K562 (cell line): ENCODE measurements at places on chromosomes 2 and 18. TPM values are rescaled to one million over a fixed set of nuclear protein-coding genes. Genes with fewer than 3 reads are reported as not detected.

GRCh38 chr2:203585516-203585915 is 50.4 kb upstream of the RAPH1 start:
- H3K36me3 ChIP-seq: no peaks in the 10 kb centered on the region
- no peak overlapping the region for H3K4me3 ChIP-seq
- no peak overlapping the region for H3K27ac ChIP-seq

DNA sequence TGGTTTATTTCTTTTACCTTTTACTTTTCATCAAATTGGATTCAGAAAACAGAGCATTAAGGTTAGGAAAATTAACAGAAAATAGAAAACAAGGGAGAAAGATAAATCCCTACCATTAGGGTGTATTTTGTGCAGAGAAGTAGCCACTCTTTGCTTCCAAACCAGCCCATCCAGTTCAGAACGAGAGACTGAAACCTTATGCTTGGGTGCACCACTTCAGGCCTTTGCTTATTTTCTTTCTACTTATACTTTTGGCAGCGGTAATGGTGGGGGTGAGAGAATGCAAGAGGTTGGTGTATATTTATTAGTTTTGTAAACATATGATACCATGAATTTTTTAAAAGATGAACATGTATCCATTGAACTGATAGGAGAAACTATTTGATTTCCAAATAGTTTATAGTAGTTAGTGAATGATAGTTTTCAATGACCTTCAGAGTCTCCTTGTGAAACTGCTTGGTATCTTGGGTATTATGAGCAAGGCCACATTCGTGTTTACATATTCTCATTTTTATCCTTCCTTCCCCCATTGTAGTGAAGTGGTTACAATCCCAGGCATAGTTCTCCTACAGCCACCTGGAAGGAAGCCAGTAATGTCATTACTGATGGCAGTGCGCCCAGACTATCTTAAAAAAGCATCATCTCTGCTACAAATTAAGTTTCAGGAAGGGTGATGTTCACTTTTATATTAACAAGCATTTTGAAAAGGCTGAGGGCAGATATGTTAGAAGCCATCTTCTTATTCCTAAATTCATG is 60.8 kb downstream of the MFSD6 start:
- no peaks in the 10 kb centered on the region for H3K36me3 ChIP-seq
- H3K4me1 ChIP-seq: peaks cover 16% of the 10 kb centered on the region
- peak; percentile 86 for DNase-seq
- H3K4me3 ChIP-seq: no peak overlapping the region

DNA sequence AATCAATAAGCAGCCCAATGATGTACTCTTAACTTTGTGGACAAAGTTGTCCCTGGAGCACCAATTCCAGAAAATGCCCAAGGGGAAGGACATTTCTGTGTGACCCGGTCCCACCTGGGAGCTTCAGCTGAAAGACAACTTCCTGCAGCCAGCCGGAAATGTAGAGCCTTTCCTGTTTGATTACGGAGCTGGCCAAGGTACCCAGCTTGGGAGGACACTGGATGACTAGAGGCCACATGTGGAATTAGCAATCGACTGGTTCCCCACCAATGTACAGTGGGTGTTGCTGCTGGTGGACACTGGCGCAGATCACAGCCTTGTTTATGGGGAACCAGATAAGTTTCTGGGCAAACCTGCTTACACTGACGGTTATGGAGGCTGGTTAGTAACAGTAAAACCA is 53.0 kb upstream of the ZC3H15 start:
- no peak for DNase-seq
- no peaks in the 10 kb centered on the region for H3K4me1 ChIP-seq
- H3K27me3 ChIP-seq: no peaks in the 10 kb centered on the region; the same call in 2 of the 3 replicates

DNA sequence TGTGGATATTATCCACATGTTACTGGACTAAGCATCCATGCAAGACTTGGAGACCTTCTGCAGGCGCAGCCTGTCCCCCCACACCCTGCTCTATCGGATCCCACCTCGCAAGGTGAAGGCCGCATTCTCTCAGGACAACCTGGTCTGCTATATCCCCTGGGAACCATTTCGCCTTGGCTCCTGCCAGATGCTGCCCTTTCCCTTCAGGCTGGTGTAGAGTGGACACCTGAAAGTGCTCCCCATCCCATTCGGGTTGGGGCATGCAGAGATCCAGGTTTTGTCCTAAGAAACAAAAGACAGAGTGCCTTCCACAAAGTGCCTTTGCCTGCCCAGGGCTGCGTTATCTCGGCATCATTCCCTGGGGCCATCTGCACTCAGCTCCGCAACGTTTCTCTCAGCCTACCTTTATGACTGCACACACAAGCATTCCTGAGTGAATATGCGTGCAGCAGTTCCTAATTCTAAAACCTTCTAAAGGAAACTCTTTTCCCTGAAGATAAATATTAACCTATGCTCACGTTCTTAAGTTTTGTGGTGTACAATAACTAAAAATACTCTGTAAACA is 20.5 kb downstream of the FHL2 start:
- H3K27ac ChIP-seq: no peak overlapping the region
- H3K4me3 ChIP-seq: no peak overlapping the region
- no peak for DNase-seq
- peaks cover 20% of the 10 kb centered on the region; the same call in 2 of the 3 replicates for H3K4me1 ChIP-seq
- H3K27me3 ChIP-seq: no peaks in the 10 kb centered on the region
- H3K36me3 ChIP-seq: peaks cover 47% of the 10 kb centered on the region; the same call in 2 of the 3 replicates

- no peak overlapping the region for H3K4me3 ChIP-seq
- H3K4me1 ChIP-seq: no peaks in the 10 kb centered on the region
- H3K36me3 ChIP-seq: peaks cover 7% of the 10 kb centered on the region; the same call in 1 of the 3 replicates
- H3K27me3 ChIP-seq: no peaks in the 10 kb centered on the region
Observed at GRCh38 chr2:206031950-206032567, 53.9 kb downstream of the INO80D start.

DNA sequence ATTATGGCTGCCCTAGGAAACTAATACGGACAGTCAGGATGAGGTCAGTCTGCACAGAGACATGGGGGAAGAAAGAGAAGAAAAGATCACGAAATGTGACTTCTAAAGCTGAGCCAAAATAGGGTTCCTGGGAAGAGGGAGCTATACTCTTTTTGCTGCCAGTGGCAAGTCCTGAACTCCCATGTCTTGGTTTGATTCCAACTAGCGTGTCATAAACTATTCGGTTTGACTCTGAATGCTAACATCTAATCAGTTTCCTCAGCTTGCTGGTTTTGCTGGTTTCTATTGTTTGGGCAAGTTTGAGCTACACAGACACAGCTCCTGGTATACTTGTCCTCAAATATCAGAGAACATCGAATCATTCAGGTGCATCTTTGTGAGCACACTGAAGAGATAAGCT is 80.5 kb upstream of the CYP1B1 start:
- H3K4me3 ChIP-seq: no peak overlapping the region
- DNase-seq: no peak
- peaks cover 13% of the 10 kb centered on the region; the same call in 1 of the 3 replicates for H3K27me3 ChIP-seq
- H3K4me1 ChIP-seq: peaks cover 7% of the 10 kb centered on the region

GRCh38 chr18:75334869-75335268 is 92.6 kb downstream of the SMIM21 start:
- no peak for DNase-seq
- no peaks in the 10 kb centered on the region for H3K36me3 ChIP-seq
- no peak overlapping the region for H3K4me3 ChIP-seq
- no peaks in the 10 kb centered on the region for H3K4me1 ChIP-seq
- no peak overlapping the region for H3K27ac ChIP-seq
- peaks cover 4% of the 10 kb centered on the region; the same call in 2 of the 3 replicates for H3K27me3 ChIP-seq

GRCh38 chr2:16861111-16861510 is 195.5 kb upstream of the CYRIA start:
- no peaks in the 10 kb centered on the region for H3K27me3 ChIP-seq
- no peak overlapping the region for H3K27ac ChIP-seq
- no peak overlapping the region for H3K4me3 ChIP-seq
- no peaks in the 10 kb centered on the region for H3K36me3 ChIP-seq
- DNase-seq: no peak

DNA sequence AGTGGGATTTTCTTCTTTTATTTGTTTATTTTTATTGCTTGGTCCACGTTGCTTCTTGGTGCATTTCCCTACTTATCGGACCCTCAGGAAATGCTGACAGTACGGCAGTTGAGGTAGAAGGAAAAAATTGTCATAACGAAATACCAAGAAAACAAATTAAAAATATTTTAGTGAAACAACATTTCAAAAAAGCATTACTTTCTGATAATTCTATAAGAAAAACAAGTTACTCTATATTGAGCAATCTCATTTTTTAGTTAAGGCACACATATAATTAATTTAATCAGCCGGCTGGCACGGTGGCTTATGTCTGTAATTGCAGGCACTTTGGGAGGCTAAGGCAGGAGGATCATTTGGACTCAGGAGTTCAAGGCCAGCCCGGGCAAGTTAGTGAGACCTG is 102.1 kb downstream of the SH3YL1 start:
- no peak overlapping the region for H3K4me3 ChIP-seq
- no peaks in the 10 kb centered on the region for H3K4me1 ChIP-seq
- no peaks in the 10 kb centered on the region for H3K36me3 ChIP-seq
- H3K27me3 ChIP-seq: 0 out of 2 replicates have a peak, but pooled peaks cover 4% of the 10 kb centered on the region
- H3K27ac ChIP-seq: no peak overlapping the region

DNA sequence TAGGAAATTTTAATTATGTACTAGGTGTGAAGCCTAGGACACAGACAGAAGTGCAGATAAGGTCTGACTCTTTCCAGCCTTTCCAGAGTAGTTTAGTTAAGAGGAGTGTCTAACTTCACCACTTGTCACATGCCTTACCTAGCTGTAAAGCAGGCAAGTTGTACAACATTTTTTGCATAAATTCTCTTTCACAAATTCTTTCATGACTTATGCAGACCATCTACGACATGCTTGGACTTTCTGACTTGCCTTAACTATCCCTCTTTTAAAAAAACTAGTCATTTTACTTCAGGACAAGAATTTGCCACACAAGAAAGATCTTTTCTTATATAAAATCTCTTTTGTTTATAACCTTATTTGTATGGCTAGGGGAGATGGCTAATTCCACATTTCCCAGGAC is 1273.6 kb upstream of the SLC39A10 start:
- H3K27ac ChIP-seq: no peak overlapping the region
- no peaks in the 10 kb centered on the region for H3K36me3 ChIP-seq
- H3K4me1 ChIP-seq: no peaks in the 10 kb centered on the region
- no peak for DNase-seq
- H3K27me3 ChIP-seq: no peaks in the 10 kb centered on the region
- H3K4me3 ChIP-seq: no peak overlapping the region

DNA sequence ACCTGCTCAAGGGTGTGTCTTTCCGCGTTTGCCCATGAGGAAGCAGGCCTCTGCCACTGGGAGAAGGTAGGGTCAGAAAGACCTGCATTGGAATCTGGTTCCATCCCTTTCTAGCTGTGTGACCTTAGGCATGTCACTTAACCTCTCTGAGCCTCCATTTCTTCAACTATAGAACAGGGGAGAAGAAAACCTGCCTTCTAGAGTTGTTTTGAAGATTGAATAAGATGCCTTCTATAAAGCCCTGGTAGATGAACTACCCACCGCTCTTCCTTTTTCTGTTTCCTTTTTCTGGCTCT is 507 bp downstream of the NAT8 start:
- H3K27ac ChIP-seq: no peak overlapping the region
- peaks cover 12% of the 10 kb centered on the region; the same call in 2 of the 3 replicates for H3K27me3 ChIP-seq
- H3K4me1 ChIP-seq: no peaks in the 10 kb centered on the region

DNA sequence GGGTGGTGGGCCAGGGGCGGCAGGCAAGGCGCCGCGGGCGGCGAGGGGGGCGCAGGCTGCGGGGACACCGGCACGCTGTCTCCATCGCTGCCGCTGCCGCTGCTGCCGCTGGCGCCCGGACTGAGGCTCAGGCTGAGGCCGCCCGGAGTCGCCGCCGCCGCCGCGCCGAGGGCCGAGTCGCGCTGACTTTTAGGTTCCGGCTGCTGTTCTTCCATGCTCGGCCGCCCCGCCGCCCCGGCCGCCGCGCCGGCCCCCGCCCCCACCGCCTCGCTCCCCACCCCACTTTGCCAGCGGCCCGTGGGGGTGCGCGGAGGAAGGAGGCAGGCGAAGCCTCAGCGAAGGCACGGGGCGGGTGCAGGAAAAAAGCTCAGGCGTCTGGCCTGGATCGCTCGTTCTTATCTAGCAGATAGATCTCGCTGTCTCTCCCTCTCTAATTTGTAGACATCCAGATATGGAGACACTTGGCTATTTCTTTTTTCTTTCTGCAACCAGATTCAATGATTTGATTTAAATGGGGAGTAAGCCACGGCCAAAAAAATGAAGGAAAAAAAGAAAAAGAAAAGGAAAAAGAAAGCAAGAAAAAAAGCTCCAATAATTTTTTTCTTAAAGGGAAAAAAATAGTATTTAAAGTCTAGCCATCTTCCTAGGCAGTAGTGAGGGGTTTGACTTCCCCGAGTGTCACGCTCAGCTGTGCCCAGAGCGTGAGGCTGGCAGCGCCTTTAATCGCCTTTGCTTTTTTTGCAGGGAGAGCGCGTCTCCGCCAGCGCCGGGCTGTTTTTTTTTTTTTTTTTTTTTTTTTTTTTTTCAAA is at the start of gene EN1:
EN1 (minus strand) TSS at position 696 of the 809 bp plus-strand sequence; CDS start at position 215, 481 bp downstream.
- H3K4me3 ChIP-seq: peak within 1 kb of the TSS; percentile 38
- H3K27ac ChIP-seq: no peak within 1 kb of the TSS
- H3K36me3 ChIP-seq: no peaks in the 10 kb centered on the region
- H3K27me3 ChIP-seq: peaks cover 17% of the 10 kb centered on the region; the same call in 2 of the 3 replicates

DNA sequence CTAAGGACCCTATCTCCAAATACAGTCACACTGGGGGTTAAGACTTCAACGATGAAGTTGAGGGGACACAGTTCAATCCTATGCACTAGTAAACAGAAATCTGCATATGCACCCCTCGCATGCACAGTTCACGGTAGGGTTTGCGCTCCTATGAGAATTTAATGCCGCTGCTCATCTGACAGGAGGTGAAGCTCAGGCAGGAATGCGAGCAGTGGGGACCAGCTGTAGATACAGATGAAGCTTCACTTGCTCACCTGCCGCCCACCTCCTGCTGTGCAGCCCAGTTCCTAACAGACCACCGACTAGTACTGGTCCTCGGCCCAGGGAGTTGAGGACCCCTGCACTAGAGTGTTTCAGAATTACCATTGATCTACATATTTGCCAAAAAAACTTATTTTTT is 40.0 kb upstream of the FAHD2A start:
- no peak overlapping the region for H3K4me3 ChIP-seq
- H3K4me1 ChIP-seq: no peaks in the 10 kb centered on the region
- peaks cover 35% of the 10 kb centered on the region for H3K27me3 ChIP-seq
- no peak for DNase-seq
- no peak overlapping the region for H3K27ac ChIP-seq

DNA sequence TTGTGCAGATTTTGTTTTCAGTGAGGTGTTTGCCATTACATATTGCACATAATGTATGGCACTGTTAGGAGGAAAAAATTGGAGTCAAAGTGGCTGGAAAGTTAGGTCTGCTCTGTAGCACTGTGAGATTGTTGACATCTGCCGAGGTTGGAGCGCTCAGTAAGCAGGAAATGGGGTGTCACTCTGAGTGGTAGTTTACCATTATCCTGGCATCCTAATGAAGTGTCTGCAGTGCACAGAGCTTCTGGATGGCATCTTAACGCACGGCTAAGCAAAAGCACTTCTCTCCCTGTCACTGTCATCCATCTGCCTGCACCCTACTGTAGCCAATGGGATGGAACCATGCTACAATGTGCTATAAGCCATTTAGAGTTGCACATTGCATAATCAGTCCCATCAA is 561.9 kb downstream of the ARHGAP15 start:
- no peaks in the 10 kb centered on the region for H3K36me3 ChIP-seq
- no peak for DNase-seq
- no peak overlapping the region for H3K27ac ChIP-seq
- H3K4me3 ChIP-seq: no peak overlapping the region
- no peaks in the 10 kb centered on the region for H3K27me3 ChIP-seq

UGT1A10 gene
- total RNA-seq: not detected in 2 replicates

CKAP2L gene
- 17.6 and 18.6 TPM in 2 replicates for total RNA-seq

CYRIA gene
- 2.8 and 4.9 TPM in 2 replicates for total RNA-seq

CCDC68 gene
- total RNA-seq: 0.74 and 1.3 TPM in 2 replicates

SMAD2 gene
- 45.1 and 49.6 TPM in 2 replicates for total RNA-seq

MIB1 gene
- 37.1 and 42.8 TPM in 2 replicates for total RNA-seq
